ENCODE measurements at places on chromosomes 3 and 15.

- DNase-seq = no peak
Measured at GRCh38 chr3:56610669-56611335, 53.8 kb downstream of the CCDC66 start.

GRCh38 chr3:115663414-115663813, 40.1 kb downstream of the GAP43 start:
- DNase-seq = no peak

GRCh38 chr3:108503722-108504121, 6.7 kb downstream of the MYH15 start:
- DNase-seq = no peak

- no peak for DNase-seq
Measured at GRCh38 chr3:69542089-69542804, 156.4 kb upstream of the FRMD4B start.

DNA sequence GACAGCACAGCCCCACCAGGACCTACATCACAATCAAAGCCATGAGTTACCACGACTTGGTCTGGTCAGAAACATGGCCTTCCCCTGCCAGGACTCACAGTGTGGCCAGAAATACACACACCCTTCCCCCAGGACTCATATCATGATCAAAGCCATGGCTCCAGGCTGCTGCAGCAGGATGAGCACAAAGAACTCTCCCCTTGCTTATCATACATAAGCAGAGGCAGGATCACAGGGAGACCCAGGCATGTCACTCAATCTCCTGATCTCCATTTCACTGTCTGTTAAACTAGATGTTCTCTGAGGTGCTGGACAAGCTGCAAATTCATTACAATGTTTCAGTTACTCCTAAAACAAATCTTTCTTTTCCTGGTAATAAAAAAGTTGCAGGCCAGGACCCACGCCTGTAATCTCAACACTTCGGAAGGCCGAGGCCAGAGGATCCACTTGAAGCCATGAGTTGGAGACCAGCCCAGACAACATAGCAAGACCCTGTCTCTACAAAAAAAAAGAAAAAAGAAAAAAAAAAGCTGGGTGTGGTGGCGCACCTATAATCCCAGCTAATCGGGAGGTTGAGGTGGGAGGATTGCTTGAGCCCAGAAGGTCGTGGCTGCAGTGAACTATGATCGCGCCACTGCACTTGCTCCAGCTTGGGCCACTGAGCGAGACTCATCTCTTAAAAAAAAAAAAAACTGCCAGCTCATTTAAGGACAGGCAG, 1.2 kb downstream of the PFKFB4 start:
- DNase-seq = no peak

- DNase-seq = no peak
Measured at GRCh38 chr3:122416966-122417365, 1.1 kb upstream of the WDR5B start.

Measured in right renal cortex interstitium (tissue), 3 donors.